NCI-H1436 (cell line): ENCODE measurements at places on chromosomes 13 and 19.

GRCh38 chr19:12596485-12596884 lies 14.1 kb downstream of the ZNF490 start:
- DNase-seq: no peak

DNA sequence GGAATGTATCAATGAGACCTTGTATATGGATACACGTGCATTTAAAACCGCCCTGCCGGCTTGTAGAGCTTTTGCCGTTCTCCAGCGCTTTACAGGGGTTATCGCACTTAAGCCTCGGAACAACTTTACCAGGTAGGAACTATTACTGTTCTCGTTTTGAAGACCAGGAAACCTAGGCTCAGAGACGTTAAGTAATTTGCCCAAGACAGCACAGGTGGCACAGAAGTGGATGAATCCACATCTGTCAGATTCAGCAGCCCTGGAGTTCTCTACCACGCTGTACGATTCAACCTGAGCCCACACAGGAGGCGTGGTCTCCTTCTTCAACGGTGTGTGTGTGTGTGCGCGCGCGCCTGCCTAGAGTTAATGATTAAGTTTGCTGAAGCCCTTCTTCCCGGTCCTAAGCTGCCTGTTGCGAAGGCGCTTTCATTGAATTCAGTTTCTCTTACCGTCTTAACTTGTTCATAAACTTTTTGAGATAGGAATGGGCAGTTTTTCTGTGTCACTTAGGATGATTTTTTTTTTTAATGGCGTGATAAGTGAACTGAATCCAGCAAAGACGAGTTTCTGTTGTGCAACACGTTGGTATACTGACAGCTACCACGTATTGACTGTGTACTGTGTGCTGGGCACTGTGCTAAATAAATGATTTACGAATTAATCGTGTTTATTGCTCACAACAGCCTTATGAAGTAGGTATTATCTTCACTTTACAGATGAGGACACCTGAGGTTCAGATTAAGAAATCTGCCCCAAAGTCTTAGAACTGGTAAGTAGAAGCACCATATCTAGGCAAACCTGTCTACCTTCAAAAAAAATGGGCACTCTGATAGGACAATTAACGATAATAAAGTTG lies 67.4 kb downstream of the KCNRG start:
- DNase-seq: peak; percentile 61

- DNase-seq: no peak
These were observed 9.4 kb upstream of the SPART start for GRCh38 chr13:36355632-36356031.

DNA sequence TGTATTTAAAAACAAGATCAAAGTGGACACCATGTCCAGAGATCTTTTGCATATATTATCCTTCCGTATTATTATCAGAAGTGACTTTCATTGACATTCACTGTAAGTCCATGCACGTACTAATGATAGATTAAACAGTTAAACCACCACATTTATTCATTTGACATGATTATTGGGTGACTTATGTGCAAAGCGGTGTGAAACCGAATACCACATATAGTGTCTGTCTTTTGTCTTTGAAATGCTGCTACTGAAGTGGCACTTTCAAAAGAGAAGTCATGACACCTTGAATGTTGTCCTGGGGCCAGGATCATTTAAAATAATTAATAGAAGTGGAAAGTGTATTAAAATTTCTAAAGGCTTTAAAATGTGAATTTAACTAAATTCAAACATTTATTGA lies 100.1 kb downstream of the ERCC5 start:
- no peak for DNase-seq

DNA sequence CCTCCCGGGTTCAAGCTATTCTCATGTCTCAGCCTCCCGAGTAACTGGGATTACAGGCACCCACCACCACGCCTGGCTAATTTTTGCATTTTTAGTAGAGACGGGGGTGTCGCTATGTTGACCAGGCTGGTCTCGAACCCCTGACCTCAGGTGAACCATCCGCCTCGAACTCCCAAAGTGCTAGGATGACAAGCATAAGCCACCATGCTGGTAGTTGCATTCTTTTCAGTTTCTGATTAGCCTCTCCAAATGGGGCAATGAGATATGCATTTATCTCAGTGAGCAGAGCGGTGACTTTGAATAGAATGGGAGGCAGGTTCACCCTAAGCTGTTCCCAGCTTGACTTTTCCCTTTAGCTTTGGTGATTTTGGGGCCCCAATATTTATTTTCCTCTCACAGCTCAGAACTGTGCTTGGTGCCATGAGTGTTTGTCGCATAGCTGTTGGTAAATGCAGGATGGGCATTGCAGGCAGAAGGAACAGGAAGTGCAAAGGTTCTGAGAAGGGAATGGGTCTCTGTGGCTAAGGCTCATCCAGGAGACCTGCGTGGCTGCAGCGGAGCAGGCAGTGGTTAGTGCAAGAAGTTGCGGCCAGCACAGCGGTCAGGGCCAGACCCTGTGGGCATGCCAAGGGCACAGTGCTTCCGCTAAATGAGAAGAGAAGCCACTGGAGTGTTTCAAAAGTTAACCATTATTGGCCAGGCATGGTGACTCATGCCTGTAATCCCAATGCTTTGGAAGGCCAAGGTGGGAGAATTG lies 20.7 kb downstream of the LYPD3 start:
- DNase-seq: no peak

DNA sequence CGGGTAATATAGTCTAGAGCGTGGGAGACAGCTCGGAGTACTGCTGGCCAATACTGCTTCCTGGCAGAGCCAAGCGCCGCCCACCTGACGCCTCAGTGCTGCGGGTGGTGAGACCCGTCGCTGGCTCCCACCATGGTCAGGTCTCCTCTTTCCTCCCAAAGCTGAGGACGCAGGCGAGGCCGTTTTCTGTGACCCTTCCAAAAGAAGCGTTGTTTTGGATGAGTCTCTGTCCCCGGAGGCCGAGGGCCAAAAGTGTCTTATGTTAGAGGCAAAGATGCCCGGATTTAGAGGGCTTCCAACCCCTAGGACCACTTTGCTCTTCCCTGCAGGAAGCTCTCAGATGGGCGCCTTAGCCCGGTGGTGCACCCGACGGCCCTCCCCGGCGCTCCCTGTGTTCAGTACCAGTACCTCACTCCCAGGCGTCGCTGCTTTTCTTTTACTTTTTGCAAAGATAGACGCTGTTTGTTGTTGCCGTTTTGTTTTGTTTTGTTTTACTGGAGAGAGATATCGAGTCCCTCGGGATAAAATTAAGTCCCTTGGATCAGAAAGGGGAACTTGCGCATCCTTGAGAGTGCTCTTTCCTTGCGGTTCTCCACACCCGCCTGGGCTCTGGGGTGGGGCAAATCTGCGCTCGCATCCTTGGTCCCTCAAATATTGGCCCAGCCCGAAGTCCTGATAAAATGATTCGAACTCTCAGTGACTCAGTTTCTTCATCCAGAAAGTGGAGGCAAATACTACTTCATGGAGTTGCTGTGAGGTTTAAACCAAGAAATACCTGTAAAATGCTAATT lies 7.0 kb downstream of the PDX1 start:
- DNase-seq: no peak

GRCh38 chr19:35013041-35013819 lies 13.1 kb downstream of the GRAMD1A start:
- DNase-seq: no peak

DNA sequence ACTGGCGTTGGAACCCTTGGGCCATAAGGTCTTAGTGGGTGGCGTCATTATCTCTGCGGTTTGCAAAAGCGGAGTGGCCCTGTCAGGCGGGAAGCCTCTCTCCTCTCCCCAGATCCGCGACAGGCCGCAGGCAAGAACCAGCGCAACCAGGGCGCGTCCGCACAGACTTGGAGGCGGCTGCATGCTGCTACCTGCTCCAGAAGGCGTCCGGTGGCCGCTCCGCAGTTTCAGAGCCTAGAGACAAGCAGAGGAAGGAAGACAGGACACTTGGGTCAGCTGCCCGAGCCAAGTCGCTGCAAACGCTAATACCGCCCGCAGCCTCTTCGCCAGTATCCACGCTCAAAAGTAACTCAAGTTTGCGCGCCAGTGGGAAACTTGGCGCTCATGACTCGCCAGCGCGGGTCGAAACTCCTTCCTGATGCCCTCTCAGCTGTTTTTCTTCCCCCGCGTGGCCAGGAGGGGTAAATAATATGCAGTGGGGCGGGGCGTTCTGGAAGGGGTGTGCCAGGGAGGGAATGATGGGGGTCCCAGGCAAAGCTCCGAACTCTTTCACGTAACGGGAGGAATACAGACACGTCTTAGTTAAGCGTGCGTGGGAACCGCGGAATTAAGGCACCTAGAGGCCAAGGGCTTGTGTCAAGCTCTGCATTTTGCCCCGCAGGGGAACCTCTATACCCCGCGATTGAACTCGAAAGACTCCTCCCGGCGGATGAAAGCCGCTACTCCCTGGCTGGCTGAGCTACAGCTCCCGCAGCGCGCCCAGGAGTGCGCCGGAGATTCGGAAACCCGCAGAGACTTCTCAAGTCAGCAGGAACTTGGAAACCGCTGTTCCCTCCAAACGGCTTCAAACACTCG lies at the start of gene EDNRB:
TSS of gene EDNRB (minus strand) at position 441 of the 855 bp plus-strand sequence. CDS start at position 183, 258 bp downstream.
- DNase-seq: no peak

- DNase-seq: no peak
These were observed 13.8 kb downstream of the SLC7A1 start for GRCh38 chr13:29581666-29582065.

DNA sequence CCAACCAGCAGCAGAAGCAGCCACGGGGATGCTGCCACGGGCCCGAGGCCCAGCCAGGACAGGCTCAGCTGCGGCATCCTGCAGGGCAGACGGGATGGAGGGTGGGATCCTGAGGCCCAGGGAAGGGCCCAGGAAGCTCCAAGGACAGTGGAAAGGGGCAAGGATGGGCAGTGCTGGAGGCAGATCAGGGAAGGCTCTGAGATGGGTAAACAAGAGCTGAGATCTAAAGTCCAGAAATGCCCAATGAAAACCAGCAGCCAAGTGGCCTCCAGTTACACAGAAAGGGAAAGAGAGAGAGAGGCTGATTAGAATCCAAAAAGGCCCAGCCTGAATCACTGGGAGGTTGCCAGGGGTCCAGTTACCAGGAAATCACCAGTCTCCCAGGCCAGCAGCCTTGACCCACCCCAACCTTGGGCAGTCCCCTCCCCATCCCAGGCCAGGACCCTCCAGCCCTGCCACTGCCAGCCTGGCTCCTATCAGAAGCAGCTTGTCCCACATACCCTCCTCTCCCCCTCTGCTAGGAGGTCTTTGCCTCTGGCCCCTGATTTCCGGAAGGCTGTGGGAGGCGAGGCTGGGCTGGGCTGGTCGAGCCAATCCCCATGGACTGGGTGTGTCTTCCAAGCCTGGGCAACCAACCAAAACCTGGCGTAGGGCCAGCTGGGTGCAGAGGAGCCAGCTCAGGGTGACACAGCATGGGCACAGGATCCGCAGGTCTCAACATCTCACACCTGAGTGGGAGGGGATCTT lies at the start of gene CYP4F11:
TSS of gene CYP4F11 (minus strand) at position 198 of the 747 bp plus-strand sequence. CDS start at position 77, 121 bp downstream.
- DNase-seq: no peak

- DNase-seq: no peak
These were observed at the start of gene DOCK6 for GRCh38 chr19:11261971-11262839. Gene DOCK6, minus strand, starts transcription at chr19:11262524. Its CDS starts 84 bp downstream, at chr19:11262440.

DNA sequence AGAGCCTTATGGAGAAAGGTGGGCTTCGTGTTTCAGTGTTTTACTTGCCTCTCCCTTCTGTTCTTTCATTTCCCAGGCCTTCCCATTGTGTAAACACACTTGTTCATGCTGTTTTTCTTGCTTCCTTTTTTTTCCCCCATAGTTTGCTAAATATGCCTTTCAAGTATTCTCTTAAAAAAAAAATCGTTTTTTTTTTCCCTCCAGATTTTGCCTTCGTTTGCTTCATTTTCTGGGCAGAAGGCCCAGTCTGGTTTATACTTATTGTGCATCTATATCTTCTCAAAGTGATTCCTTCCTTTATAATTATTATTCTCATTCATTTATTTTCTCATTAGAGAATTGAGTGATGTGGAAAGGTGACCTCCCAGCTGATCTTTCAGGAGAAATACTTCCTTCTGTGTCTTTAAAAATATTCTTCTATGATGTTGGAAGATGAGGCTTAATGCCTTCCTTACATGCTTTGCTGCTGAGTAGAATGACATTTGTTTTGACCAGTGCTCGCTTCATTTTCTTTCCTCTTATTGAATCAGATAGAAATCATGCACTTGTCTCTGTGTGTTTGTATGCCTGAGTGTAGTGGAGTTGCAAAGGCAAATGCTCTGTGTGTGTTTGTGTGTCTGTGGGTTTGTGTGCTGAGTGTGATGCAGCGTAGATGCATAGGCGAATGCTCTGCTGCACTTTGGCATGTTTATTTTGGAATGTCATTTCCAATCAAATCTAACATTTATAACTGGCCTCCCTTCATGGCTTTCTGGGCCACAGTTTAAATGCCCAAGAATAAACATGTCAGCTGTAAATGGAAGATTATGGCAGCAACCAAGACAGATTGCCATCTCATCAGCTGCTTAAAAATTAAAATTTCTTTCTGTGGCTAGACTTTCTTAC lies 591.4 kb downstream of the FGF9 start:
- DNase-seq: no peak

- DNase-seq: no peak
These were observed 19.7 kb downstream of the ZC3H4 start for GRCh38 chr19:47093841-47094240.

DNA sequence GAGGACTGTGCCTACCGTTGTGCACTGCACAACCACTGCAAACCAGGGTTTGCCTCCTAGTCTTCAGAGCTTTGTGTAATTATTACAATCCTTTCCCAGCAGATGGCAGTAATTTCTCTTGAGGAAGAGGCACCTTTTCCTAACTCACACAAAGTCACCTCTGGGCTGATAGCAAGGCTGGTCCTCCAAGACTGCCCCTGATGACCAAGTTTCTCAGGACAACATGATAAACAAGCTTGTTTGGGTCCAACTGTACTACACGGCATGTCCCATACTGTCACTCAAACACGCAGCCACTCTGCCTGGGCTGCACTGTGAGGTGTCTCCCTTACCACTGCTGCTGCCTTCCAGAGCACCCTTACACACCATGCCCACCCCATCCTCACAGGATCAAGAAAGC lies 39.3 kb downstream of the RFXAP start:
- peak; percentile 52 for DNase-seq

GRCh38 chr13:84784443-84785153 lies 902.3 kb upstream of the SLITRK1 start:
- no peak for DNase-seq

- no peak for DNase-seq
These were observed 34.3 kb upstream of the IL17D start for GRCh38 chr13:20669162-20669561.
